ENCODE measurements at places on chromosomes 16 and 17.
A peak's percentile ranks its signal among the peaks of the same experiment; 100 is the strongest.

DNA sequence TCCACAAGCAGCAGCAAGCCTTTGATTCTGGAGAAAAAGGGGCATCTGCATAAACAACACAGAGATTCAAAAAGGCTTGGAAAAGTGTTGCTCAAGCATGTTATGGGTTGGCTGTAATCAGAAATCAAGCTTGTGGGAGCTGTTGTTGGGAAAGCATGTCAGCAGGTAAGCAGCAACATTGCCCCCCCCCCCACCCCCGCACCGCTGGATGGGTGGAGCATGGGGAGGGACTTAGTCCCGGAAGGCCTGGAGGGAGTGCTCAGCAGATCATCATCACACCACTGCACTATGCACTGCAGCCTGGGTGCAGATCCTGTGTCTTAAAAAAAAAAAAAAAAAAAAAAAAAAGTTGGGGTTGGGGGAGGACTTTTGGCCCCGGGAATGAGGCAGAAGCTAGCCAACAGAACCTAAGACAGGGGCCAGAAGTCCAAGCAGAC lies 16.8 kb upstream of the AKAP1 start:
- DNase-seq, result no peak

DNA sequence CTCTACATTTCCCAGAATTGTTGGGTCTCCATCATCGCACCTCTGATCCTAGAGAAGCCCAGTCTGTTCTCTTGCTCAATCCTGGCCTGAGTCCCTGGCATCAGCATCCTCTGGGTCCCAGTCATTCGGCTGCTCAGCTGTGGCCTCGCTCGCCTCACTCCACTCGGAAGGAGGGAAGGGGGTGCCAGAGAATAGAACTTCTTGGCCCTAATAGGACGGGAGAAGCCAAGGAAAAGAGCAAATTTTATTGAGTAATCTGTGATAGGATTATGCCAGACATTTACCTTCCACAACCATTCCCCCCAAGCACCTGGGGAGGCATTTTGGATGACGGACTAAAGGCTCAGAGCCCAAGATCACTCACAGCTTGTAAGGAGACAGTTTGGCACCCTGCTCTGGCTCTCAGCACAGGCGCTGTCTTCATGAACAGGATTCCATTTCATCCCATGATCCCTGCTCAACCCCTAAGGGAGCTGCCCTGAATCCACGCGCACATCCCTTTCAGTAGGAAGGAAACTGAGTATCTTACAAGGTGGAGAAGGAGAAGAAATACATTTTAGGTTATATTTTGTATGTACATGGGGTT lies 498 bp upstream of the CLEC10A start:
- no peak for DNase-seq

DNA sequence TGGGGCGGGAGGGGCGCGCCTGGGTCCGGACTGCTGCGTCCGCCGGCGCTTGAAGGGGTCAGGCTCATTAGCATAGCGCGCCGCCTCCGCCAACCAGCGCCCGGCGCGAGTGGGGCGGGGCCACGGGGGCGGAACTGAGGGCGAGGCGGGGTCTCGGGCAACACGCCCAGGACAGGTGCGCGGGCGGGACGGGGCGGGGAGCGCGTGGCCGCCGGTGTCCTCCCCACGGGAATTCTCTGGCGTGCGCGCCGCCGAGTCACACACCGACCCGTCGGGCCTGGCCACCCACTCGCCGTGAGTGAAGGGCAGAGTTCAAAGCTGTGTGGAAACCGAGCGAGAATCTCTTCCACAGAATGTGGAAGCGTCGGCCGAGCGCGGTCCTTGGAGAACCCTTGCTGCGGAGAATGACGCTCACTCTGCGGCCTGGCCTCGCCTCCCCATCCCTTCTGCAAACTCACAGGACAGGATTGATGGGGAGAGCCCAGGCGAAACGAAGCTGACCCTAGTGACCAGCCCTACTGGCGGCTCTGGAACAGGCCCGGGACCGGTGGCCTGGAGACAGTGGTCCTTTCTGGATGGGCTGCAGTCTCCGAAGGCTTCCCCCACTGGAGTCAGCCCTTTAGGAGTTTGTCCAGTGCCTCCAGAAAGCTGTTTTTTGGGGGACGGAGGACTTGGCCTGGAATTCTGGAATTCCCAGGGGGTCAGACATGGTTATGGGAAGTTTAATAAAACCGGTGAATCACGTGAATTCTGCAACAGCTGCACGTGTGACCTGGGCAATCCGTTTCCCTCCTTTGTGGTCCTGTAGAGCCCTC lies at the start of gene SNAI3:
TSS of gene SNAI3 (minus strand) at position 69 of the 815 bp plus-strand sequence. CDS start 101 bp downstream, outside the sequence.
- DNase-seq, result peak; percentile 87

DNA sequence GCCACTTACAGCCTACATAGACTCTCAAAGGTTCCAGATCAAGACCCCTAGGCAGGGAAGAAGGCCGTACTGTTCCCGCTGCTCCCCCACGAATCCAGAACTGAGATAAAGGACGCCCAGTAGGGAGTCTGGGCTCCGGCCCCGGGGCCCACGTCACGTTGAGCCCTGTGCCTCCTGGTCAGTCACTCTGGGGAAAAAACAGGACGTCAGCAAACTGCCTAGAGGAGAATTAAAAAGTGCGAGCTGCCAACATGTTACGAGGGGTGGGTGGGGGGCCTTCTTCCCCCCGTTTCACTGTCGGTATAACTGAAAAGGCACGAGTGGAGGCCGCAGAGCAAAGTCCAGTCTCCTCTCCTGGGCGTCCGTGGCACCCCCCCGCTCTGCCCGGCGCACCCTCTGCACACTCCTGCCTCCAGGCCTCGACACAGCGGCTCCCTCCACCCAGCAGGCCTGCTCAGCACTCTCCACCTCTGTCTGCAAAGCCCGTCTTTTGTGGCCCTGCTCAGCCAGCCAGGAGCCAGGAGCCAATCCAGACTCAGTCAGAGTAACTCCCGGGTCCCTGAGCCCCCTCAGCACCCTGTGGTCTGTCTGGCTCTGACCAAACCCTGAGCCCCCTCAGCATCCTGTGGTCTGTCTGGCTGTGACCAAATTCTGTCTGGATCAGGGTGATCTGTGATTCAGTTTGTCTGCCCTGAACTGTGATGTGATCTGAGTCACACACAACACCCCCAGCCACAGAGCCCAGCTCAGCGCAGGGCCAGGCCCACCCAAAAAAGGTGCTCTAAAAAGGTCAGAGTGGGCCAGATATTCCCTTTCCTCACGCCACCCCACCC lies 6.2 kb downstream of the ITGAE start:
- no peak for DNase-seq

GRCh38 chr17:49747632-49748031 lies 16.3 kb downstream of the FAM117A start:
- DNase-seq, result no peak

GRCh38 chr16:30414159-30414558 lies 6.8 kb downstream of the ZNF771 start:
- DNase-seq, result no peak

- no peak for DNase-seq
Measured at GRCh38 chr17:4407851-4408250, 25.9 kb upstream of the SPNS3 start.

GRCh38 chr16:3879258-3879886 lies 1.1 kb downstream of the CREBBP start:
- peak; percentile 7 for DNase-seq

GRCh38 chr16:24734382-24734781 lies 4.9 kb downstream of the TNRC6A start:
- DNase-seq, result no peak

DNA sequence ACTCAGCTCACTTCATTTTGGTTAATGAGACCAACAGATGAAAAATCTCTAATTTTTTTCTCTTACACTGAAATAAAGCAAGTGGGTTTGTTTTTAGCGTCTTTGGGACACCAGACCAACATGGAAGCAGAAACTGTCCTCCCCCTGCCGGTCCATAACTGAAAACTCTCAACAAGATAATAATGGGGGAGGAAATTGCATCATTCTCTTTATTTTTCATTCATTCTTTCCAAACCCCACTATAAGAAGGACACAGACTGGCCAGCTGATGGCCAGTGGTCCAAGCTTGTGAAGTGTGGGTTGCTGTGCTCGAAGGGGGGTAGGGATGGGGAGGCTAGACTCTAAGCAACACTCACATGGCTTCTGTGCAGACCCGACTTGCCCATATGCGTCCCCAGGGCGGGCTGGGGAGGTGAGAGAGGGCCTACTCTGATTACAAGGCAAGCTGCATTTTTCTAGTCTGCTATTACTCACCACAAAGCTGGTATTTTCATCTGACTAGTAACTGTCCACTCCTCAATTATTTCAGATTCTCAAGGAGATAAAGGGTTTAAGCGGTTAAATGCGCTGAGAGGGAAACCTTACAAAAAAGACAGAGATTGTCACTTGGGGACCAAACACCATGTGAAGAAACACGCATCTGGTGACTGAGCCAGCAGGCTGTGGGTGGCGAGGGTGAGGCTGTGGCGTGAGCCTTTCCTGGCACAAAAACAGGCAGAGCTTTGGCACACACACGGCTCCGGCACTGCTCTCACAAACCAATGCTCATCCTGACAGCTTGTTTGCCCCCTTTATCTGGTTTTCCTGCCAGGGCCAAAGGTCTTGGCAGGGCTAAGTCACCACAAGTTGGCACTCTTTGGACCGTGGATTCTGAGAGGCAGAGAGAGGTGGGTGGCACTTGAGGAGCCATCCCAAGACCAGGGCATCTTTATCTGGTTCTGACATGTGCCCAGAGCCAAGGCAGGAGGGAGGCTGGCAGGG lies 38.2 kb downstream of the MARF1 start:
- DNase-seq, result no peak

DNA sequence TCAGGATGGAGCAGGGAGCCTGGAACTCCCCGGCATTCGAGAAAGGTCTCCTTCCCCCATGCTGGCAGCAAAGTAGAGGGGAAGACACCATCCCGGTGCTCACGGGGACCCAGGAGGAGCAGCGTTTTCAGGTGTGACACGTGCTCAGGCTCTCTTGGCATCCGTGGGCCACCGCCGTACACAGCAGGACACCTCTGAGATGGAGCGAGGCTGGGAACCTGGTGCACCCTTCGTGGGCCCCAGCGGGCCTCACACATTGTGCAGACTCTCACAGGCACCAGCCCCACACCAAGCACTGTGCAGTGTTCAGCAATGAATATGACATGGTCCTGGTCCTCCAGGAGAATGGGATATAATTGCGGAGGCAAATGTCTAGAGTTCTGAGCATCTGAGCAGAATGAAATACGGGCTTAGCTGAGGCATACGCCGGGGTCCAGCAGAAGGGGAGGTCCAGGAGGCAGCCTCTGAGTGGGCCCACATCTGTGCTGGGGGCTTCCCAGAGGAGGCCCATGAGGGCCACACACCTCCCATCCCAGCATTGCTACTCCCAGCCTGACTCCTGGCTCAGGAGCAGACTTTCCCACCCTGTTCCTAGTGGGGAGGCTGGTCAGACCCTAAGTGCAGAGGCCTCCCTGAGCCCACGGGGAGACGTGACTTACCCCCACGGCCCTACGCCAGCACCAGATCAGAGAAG lies 72.6 kb downstream of the ABR start:
- no peak for DNase-seq

DNA sequence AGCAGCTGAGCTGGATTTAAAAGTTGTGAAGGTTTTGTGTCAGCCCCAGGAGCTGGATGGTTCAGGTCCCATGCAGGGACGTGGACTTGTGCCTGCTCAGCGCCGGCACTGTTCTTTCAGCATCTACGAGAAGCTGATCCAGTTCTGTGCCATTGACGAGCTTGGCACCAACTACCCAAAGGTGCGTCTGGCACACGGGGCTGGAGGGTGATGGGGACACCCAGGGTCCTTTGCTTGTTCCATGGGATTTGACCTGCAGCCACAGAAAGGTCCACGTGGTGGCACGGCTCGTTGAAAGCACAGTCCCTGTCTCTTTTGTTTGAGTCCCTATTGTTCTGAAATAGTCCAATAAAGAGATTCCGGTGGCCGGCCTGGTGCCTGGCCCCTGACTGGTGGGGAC lies 18.1 kb upstream of the ITGB4 start:
- no peak for DNase-seq

- DNase-seq, result no peak
Measured at GRCh38 chr17:18262111-18262510, 1.6 kb downstream of the MIEF2 start.

- DNase-seq, result no peak
Measured at GRCh38 chr16:19860166-19861041, 24.2 kb downstream of the GPRC5B start.

DNA sequence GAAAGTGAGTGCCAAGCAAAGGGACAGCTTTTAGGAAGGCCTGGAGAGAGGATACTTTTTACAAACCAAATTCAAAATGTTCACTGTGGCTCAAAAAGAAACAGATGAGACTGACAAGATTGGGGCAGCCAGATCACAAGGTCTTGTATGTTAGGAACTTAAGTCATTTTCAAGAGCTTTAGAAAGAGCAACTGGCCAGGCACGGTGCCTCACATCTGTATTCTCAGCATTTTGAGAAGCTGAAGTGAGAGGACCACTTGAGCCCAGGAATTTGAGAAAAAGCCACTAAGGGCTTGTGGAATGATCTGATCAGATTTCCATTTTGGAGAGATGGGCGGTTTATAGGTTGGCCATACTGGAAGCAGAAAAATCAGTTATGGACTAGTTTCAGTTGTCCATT lies 17.2 kb downstream of the SPAG9 start:
- DNase-seq, result no peak

DNA sequence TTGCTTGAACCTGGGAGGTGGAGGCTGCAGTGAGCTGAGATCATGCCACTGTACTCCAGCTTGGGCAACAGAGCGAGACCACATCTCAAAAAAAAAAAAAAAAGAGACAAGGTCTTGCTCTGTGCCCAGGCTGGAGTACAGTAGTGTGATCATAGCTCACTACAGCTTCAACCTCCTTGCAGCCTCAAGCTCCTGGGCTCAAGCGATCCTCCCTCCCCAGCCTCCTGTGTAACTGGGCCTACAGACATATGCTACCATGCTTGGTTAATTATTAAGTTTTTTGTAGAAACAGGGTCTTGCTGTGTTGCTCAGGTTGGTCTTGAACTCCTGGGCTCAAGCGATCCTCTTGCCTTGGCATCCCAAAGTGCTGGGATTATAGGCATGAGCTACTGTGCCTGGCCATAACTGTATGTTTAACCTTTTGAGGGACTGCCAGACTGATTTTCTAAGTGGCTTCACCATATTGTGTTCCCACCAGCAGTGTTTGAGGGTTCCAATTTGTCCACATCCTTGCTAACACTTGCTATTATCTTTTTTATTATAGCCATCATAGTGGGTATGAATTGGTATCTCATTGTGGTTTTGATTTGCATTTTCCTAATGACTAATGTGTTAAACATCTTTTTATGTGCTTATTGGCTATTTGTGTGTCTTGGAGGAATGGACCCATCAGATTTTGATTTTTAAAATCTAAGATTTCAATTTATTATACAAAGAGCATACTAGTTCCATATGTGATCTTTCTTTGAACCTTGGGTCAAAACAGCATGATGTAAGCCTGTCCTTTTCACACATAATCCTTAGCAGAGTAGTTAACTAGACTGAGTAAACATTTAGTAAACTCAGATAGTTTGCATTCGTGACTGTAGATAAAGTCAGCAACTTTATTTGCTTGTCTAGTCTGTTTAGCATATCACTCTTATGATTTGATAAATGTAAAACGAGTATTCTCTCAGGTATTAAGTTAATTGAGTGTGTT lies 38.1 kb upstream of the KPNB1 start:
- no peak for DNase-seq

DNA sequence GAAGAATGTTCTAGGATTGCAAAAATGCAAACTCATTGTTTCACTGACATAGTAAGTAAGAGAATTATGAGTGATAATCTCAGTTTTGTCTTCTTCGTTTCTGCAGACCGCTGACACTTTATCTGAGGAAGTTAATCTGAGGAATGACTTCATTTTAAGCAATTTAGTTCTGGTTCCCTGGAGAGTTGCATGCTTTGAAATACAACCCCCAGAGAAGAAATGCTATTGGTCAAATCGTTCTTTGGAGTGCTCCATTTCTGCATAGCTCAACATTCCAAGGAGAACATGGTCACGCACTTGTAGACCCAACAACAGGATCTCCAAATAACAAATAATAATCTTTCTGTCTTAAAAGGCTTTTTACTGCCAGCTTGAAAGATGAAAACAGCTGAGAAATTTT lies 427.1 kb downstream of the GRIN2A start:
- DNase-seq, result no peak
